ENCODE measurements at places on chromosomes 6 and 20.

GRCh38 chr20:35674921-35675320, 10.2 kb upstream of the CPNE1 start:
- DNase-seq = no peak

DNA sequence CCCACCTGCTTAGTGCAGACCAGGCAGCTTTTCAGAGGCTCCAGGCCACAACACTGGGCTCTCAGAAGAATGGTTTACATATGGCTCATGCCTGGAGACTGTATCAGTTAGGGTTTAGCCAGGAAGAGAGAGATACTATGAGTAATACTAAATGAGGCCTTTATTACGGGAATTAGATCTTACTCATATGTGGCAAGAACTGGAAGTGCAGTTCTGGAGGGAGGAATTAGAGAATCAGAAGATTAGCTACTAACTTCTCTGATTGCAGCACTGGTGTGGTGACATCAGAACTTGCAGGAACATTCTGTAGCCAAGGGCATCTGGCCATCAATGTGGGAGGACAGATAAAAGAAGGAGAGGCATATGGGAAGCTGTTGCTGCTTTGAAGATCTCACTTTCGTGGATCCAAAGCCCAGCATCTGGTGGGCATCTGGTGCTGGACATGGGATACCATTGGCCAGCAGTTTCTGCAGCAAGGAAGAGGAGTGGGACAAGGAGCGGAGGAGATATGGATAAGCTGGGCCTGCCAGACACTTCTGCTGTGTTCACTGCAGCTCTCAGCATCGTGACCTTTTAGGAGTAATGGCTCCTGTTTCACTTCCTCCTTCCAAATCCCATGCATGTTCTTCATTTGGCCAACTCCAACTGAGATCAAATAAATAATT, 248.5 kb downstream of the BTBD3 start:
- no peak for DNase-seq

DNA sequence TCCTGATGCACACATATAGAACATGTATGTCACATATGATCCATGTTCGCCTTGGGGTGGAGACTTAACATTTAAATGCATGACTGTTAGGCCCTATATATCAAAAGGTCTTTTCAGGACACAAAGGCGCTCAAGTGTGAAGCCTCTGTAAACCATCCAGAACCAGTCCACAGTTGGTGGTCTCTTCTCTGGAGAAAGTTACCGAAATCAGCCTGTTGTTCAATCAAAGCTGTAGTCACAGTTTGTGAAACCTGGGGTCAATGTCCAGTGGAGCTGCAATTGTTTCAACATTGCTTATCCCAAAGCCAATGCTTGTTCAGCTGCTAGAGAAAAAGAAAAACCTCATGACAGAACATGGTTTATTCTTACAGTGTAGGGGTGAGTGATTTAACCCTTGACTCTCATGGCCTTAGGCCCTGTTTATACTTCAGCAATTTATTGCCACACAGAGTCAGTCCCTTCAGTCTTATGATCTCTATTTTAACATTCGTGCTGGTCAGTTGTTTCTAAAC, 193.6 kb upstream of the CST7 start:
- no peak for DNase-seq

DNA sequence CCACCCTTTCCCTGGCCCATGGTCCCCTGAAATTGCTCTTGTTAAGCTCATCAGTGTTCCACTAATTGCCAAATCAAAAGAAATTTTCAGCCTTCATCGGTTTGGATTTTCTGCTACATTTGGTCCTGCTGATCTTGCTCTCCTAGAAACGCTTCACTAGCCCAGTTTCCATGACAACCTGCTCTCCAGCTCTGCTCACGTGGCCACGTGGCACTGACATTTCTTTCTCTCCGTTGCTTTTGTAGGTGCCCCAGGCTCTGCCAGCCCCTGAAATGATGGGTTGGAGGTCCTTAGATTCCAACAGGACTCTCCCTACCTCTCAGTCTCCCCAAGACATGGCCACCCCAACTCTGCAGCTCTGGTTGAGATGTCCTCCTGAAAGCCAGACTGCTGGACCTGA, 45.8 kb upstream of the NNAT start:
- no peak for DNase-seq

GRCh38 chr6:150229436-150230163, 86.8 kb downstream of the PPP1R14C start:
- DNase-seq = no peak

- DNase-seq = no peak
Measured at GRCh38 chr6:169824021-169824420, 72.6 kb downstream of the ERMARD start.

- no peak for DNase-seq
Measured at GRCh38 chr20:4805663-4806449, 84.1 kb downstream of the PRND start.

GRCh38 chr20:47411161-47411560, 54.7 kb upstream of the ZMYND8 start:
- DNase-seq = no peak

DNA sequence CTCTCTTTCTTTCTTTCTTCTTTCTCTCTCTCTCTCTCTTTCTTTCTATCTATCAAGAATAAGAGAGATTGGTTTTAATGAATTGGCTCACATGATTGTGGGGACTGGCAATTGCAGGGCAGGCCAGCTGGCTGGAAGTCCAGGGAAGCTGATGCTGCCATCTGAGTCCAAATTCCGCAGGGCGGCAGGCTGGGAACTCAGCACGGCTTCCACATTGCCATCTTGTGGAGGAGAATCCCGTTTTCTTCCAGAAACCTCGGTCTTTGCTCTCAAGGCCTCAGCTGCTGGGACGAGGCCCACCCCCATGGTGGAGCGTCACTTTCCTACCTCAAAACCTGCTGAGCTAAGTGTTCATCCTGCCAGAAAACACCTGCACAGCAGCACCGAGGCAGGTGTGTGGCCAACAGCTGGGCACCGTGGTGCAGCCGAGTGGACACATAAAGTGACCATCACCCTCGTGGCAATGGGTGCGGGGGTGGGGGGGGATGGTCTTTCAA, 58.8 kb upstream of the SLCO4A1 start:
- DNase-seq = no peak

DNA sequence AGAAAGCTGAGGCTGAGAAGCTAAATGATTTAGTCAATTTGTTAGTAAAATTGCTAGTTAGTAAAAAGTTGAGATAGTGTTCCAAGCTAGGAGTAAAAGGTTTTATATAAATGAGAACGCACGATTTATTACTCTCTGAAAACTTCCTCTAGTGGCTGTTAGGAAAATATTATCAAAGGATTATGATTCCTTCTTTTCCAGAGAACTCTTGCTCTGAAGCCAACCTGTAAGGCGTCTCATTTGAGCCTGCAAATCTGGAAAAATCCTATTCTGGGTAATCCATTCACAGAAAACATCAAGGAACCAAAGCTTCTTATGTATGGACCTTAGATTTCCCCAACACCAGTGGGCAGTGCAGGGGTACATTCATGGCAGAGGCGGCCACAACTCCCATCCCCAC, 252.7 kb downstream of the SOD2 start:
- DNase-seq = no peak

GRCh38 chr20:53828682-53829254, 235.1 kb upstream of the ZNF217 start:
- no peak for DNase-seq

- no peak for DNase-seq
Measured at GRCh38 chr20:61682996-61683681, 382.5 kb downstream of the TAF4 start.

- DNase-seq = no peak
Measured at GRCh38 chr20:49475292-49476015, 7.0 kb downstream of the KCNB1 start.

GRCh38 chr6:170037541-170038250, 253.2 kb downstream of the DLL1 start:
- DNase-seq = no peak

DNA sequence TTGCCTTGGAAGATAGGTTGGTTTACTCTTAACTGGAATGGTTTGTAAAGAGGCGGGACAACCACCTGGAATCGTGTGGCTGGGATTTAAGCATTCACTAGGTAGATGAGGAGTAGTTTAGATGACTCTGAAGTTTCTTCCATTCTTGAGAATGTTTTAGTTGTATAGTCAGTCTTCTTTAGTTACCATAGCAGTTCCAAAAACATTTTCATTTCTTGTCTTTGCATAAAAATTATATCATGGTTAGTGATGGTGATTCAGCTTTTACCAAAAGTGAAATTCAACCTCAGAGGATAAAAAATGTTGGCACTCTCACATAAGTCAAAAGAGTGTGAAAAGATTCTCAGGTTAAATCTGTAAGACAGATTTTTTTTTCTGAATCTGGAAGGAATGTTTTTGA, 70.3 kb downstream of the SMAP1 start:
- DNase-seq = no peak

GRCh38 chr6:41371461-41371991, 36.1 kb downstream of the NCR2 start:
- DNase-seq = no peak
